ENCODE measurements at places on chromosomes 4 and X.

GRCh38 chr4:121428721-121429120 lies 47.9 kb upstream of the QRFPR start:
- DNase-seq = no peak

- DNase-seq = no peak
Measured at GRCh38 chrX:69362856-69363255, 141.3 kb upstream of the NALF2 start.

GRCh38 chrX:136892412-136892811 lies 11.9 kb upstream of the RBMX start:
- no peak for DNase-seq

DNA sequence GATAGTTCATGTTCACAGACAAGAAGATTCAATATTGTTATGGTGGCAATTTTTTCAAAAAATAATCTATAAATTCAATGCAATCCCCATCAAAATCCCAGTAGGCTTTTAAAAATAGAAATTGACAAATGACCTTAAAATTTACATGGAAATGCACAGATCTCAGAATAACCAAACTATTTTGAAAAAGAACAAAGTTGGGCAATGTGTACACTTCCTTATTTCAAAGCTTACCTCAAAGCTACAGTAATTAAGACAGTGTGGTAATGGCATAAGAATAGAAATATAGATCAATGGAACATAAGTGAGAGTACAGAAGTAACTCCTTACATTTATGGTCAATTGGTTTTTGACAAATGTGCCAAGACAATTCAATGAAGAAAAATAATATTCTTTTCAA lies 39.0 kb downstream of the FRMD7 start:
- DNase-seq = no peak

DNA sequence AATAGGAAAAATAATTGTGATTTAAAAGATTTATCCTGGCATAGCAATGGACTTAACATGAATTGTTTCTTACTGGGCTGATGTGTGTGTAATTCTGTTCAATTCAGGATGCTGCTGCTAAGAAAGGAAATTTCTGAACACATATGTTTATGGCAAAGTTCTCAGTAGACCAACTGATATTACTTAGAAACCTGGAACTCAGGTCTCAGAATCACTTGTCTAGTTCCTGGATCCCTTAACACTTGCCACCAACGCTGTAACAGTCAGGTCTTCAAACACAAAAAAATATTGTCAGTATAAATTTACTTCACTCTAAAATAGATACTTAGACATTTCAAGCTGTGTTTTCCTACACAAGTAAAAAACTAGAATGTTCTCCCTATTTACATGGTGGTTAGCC lies 5.5 kb downstream of the CASP3 start:
- no peak for DNase-seq

DNA sequence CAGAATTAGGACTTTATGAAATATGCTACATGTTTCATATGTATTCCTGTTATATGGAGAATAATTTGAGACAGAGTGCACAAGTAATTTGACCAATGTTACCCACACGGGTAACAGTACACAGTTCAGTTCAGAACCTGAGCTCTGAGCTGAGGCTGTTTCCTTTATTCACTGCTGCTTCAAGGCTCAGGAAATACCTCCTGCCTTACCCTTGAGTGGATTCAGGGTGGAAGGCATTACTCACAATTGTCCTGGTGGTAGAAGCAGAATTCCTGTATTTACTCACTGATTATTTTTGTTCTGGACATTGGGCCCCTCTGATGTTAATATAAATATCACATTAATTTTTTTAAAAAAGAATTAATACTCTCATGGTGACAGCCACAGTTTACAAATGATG lies 73.5 kb upstream of the CAMK2D start:
- no peak for DNase-seq

- DNase-seq = no peak
Measured at GRCh38 chrX:40439625-40440532, 140.9 kb upstream of the ATP6AP2 start.

DNA sequence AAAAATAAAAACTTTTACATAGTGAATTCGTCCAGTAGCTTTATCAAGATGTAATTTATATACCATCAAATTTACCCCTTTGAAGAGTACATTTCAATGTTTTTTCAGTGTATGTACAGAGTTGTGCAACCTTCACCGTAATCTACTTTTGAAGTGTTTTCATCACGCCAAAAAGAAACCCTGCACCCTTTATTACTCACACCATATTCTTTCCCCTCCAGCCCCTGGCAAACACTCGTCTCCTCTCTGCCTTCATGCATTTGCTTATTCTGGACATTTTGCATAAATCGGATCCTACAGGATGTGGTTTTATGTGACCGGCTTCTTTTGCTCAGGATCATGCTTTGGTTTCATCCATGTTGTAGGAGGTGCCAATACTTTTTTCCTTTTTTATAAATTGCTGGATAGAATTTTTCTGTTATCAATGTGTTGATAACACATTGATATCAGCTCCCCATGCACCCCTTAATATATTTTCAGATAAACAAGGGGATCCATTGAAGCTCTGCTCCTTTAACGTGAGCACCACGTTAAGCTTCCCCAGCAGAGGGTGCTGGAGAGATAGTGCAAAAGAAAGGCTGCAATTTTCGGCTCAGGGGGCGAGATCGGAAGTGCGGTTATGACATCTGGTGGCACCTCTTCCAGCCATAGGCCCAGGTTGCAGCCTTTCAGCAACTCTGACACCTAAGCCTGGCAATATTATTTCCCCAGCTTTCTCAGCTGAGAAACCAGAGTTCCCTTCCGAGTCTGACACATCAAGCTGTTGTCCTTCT lies 100.1 kb upstream of the VCX3B start:
- DNase-seq = peak; percentile 4

- DNase-seq = no peak
Measured at GRCh38 chr4:47672696-47673095, 165.2 kb downstream of the CORIN start.

- no peak for DNase-seq
Measured at GRCh38 chr4:47914926-47915237, 499 bp upstream of the NFXL1 start.

GRCh38 chr4:25770847-25771246 lies 91.9 kb downstream of the SEL1L3 start:
- no peak for DNase-seq

DNA sequence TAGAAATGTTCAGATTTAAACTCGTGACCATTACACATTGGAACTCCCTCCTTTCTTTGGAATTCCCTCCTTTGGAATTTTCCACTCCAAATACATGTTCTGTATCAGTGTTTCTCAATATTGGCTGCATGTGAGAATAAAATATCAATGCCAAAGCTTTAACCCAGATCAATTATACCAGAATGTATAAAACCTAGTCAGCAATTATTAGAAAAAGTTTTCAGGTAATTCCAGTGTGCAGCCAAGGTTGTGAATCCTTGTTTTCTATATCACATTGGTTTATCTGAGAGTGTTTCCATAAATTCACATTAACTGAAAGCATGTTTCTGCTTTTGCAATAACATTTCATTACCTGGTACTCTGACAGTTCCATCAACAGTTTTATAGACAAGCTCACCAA lies 394.3 kb downstream of the MAPK10 start:
- no peak for DNase-seq

DNA sequence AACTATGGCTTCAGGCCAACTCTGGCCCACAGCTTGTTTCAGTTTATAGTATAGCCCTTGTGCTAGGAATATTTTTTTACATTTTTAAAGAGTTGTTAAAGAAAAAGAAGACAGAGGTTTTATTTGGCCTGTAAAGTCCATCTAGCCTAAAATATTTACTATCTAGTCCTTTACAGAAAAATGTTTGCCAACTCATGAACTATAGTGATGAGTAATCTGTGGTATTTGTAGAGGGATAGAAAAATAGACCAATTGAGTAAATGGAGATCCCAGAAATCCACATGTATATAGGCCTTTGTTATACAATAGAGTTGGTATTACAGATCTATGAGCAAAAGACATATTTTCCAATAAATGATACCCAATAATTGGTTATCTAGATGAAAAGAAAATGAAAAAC lies 288.7 kb downstream of the PRDM5 start:
- DNase-seq = no peak

- DNase-seq = peak; percentile 67
Measured at GRCh38 chr4:144645631-144646522, at the start of gene HHIP. Gene HHIP (plus strand): TSS chr4:144646156. CDS start chr4:144646676, 520 bp downstream.

DNA sequence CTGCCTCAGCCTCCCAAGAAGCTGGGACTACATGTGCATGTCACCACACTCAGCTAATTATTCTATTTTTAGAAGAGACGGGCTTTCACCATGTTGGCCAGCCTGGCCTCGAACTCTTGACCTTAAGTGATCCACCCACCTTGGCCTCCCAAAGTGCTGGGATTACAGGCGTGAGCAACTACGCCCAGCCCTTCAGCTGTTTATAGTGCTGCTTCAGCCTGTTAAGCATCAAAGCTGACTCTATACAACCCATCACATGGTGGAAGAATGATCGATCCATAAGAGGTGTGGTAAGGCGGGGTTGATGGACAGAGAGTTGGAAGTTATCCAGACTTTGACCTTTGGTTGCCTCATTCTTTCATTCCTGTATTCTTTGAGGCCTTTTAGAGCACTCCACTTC lies 56.2 kb upstream of the RAPGEF2 start:
- DNase-seq = no peak

DNA sequence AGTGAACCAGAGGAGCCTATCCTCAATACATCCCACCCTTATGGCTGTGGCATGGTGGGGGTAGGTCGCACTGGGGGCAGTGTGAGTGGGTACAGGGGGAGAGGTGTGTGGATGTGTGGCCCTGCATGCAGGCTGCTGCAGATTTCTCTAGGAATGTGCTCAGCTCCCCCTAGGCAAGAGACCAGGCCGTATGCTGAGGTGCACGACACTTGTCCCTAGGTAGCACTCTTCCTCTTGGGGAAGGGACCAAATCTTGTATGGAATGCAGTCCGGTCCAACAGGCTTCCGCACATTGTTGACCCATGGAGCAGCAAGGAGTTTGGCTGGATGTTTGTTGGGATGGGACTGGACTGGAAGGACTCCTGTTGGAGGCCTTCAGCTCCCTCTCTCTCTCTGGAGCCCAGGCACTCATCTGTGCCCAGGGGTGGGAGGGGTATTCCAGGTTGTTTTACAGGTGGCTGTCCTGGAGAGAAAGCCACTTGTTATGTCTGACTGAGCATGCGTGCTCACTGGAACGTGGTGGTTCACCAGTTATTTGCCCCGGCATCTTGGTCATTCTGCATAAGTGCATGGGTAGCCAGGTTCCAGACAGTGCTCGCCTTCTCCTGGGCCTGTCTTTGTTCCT lies 55.1 kb downstream of the NBDY start:
- no peak for DNase-seq

GRCh38 chr4:89496851-89497250 lies 189.3 kb upstream of the GPRIN3 start:
- no peak for DNase-seq

DNA sequence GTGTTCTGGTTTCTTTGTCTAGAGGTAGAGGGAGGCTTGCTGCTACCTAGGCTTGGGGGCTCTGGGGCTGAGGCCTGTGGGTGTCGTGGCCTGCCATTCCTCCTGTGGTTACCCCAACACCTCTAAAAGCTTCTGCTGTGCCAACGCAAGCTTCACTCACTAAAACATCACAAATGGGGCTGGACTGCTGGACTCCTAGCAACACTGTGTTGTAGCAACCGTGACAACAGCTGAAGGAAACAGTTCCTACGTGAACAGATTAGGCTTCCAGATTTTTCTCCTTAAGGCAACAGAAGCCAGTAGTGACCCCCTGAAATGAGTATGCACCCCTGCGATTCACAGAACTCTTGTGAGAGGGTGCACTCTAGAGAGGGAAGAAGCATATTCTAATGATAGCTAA lies 138.3 kb upstream of the TEX13D start:
- DNase-seq = no peak

DNA sequence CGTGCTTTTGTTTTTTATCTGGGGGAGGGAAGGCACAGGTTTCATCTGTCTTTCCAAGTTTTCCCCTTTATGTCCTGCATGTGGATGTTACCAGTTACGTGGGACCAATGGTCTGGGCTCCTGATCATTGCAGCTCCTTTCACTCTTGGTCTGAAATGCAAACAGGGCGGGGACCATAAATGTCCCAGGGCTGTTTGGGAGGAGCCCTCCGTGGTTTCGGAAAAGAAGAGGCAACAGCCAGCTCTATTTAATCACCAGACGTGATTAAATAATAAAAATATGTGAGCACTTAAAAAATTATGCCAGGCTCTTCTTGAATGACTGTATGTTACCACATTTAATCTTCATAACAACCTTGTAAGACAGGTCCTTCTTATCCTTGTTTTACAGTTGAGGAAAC lies 30.8 kb upstream of the C1GALT1C1 start:
- no peak for DNase-seq

DNA sequence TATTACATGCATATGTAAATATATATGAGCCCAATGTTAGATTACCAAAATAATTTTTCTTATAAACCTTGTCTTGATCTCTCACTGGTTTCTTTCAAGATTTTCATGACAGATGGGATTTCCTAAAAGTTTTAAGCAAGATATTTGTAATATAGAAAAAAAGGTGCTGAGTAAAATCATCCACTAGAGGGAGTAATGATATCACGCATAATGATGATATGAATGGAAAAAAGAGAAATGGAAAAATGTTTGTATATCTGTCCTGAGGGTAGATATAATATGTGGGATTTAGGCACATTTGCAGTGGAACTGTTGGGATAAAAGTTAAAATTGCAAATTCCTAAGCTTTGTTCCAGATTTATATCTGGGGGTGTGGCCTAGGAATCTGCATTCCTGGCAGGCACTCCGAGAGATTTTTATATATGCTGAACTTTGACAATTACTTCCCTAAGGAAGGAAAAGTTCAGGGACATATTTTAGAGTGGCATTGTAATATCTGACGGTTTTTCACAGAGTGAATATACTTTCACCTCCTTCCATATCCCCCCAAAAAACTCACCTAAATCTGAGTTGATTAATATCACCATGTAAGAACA lies 60.5 kb downstream of the TMA16 start:
- no peak for DNase-seq

Measured in posterior cingulate gyrus (tissue), 11 donors.